ENCODE measurements at places on chromosomes 1 and 21.

DNA sequence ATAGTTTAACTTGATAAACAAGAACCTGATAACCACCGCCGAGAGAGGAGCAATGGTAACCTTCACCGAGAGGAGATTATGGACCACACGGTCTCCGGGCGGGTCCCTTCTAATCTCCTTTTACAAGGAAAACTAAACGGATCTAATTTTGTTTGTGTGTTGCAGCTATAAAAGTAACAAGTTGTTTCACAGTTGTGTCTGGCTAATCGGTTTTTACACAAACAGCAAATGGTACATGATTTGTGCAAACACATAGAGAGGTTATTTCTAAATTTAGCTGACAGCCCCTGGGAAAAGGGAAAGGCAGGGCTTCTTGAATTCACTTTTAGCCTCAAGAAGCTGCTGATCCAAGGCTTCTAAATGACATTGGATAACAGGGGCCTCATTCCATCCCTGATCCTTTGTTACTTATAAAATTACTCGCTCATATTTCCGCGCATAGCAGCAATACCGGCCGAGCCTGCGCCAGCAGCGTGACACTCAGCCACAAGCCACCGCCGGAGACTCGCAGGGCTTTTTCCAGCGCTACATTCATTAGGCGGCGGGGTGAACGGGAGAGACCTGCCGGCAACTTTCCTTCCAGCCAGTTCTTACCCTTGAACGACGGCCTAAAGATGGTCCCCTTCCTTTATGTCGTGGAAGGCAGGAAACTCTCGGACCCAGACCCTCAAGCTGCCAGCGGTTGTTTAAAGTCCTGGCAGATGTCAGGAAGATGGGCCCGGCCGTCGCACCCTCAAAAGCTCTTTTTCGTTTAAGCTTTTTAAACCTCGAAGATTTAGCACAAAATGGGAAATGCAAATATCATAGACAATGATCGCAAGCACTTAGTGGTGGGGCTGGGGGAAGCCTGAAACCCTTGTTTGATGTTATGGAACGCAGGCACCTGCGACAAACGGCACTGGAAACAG is 4.4 kb downstream of the FOXD3 start:
- DNase-seq = no peak

GRCh38 chr1:90936731-90937130 is 85.1 kb downstream of the ZNF644 start:
- DNase-seq = no peak

DNA sequence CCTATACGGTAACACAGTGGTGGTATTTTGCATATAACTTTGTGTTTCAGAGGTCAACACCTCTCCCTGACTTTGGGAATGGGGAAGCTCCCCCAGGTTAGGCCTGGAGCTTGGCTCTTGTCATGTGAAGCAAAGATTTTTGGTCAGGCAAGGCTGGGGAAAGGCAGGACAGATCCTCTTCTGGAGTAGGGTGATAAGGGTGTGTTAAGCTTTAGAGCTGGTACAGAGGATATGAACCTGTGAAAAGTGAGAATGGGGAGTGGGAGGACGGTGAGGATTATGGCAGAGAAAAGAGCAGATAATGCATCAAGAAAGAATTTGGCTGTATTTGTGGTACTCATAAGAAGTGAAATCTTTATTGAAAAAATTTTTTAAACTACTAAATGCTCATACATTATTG is 2.3 kb downstream of the RPF1 start:
- DNase-seq = no peak

GRCh38 chr1:17839641-17840196 is 84.6 kb downstream of the ACTL8 start:
- no peak for DNase-seq

GRCh38 chr21:18603980-18604379 is 200.4 kb upstream of the TMPRSS15 start:
- DNase-seq = no peak

GRCh38 chr1:204567071-204567470 is 50.9 kb downstream of the MDM4 start:
- no peak for DNase-seq

DNA sequence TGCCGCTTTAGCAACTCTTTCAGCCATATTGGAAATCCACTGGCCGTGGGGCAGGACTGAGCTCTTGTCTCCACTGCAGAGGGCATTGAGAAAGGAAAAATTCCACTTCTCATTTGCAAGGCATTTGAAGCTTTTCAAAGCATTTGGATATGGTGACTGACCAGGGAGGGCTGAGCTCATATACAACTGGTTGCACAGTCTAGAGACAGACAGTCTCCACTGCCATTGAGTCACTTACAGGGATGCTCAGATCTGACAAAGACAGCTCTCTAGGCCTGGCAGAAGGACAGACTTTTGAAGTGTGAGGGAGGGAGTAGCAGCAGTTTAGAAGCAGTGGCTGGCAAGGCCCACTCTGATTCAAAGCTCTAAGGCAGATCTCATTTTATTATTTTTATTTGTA is 24.2 kb downstream of the NCF2 start:
- no peak for DNase-seq

GRCh38 chr1:3543076-3544039 is 68.0 kb downstream of the MEGF6 start:
- no peak for DNase-seq

- DNase-seq = no peak
These were observed 23.5 kb downstream of the CXADR start for GRCh38 chr21:17536381-17536780.

GRCh38 chr1:104195395-104195794 is 445.7 kb downstream of the AMY1C start:
- DNase-seq = no peak

DNA sequence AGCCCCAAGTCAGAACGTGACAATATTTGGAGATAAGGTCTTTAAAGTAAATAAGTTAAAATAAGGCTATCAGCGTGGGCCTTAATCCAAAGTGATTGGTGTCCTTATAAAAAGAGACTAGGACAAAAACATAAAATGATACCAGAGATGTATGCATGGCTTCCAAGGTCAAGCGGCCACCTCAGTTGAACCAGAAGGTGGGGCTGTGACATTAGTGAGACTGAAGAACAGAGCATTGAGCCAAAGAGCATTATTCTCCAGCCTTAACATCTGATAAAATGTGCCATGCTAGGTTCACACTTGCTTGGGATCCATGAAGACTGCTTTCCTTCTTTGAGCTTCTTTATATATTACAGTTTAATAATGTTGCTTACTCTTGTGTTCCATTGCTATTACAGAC is 554.6 kb downstream of the PLA2G4A start:
- DNase-seq = no peak

DNA sequence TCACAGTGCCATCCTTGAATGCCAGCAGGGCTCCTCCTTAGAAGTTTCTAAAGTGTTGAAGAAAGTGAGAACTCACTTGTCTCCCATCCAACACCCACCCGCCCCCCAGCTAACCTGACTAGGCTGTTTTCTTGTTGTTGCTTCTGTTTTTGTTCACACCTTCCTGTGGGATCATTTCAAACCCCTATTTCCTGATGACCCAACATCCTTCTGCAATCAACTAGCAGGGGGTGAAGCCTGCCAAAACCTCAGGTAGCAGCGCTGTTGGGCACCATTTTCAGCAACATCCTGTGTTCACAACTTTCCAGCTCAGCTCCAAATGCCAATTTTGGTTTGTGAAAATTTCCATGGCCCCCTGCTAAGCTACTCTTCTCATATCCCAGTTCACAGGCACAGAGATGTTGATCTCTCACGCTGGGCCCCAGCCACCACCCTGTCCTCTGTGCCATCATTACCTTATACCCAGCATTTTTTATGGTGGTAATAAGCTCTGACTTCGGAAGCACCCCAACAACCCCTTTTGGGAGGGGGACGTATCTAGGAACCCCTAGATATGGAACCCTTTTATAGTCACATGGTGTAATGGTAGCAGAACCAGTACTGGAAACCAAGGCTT is 41.4 kb downstream of the CDC7 start:
- no peak for DNase-seq

DNA sequence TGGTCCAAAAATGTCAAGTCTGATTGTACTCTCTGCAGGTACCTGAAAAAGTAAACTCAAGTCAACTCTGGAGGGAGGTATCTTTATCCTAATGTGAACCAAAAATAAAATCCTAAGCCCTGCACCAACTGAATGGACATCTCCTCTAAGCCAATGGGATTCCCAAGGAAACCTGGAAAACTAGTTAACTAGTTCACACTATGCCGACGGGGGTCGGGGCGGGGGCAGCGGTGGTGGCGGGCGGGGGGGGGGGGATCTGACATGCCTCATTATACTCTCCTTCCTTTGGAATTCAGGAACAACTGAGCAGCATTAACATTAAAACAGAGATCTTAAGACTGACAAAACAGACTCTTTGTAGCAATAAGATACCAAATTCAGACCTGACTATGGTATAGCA is 452.6 kb upstream of the CAMK1G start:
- no peak for DNase-seq

- no peak for DNase-seq
These were observed 19.5 kb upstream of the COL6A2 start for GRCh38 chr21:46078322-46078977.

- DNase-seq = no peak
These were observed 3.5 kb downstream of the HDGF start for GRCh38 chr1:156747742-156748669.

GRCh38 chr1:1779691-1780597 is 1.7 kb upstream of the NADK start:
- DNase-seq = no peak
